ENCODE measurements at places on chromosomes 12 and 14. TPM values are rescaled to one million over a fixed set of nuclear protein-coding genes. Genes with fewer than 3 reads are reported as not detected.

- no peak for DNase-seq
These were observed 49.3 kb downstream of the EEA1 start for GRCh38 chr12:92879698-92880322.

DNA sequence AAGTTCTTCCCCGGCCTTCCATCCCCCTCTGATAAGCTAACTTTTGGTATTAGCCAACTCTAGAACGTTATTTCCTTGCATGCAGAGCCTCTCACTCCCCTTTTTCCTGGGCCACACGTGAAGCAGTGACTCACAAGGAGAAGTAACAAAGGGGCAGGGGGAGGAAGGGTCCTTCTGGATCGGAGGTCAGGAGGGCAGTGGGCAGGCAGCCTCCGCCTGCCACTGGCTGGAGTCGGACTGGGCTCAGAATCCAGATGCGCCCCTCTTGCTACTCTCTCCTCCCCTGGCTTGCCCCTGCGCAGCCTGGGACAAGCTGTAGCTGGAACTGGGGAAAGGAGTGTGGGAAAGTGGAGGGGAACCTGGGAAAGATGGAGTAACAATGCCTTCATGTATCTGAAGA is 55.0 kb downstream of the TPCN1 start:
- DNase-seq = peak; percentile 28

DNA sequence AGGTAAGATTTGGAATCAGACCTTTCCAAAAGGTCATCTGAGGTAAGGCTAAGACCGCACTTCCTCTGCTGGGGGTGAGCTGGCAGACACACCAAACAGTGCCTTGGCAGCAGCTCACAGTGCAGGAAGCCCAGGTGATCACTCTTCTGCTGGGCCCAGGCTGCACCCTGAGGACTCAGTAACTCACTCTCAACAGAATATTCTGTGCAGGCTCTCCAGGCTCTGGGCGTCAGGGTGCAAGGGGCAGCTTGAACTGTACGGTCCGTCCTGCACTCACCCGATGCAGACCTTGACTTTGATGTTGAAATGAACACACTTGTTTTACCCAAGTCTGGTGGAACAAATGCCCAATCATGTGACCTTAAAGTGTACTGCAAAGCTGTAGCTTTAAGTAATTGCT is 6.0 kb downstream of the ALKBH2 start:
- DNase-seq = no peak

DNA sequence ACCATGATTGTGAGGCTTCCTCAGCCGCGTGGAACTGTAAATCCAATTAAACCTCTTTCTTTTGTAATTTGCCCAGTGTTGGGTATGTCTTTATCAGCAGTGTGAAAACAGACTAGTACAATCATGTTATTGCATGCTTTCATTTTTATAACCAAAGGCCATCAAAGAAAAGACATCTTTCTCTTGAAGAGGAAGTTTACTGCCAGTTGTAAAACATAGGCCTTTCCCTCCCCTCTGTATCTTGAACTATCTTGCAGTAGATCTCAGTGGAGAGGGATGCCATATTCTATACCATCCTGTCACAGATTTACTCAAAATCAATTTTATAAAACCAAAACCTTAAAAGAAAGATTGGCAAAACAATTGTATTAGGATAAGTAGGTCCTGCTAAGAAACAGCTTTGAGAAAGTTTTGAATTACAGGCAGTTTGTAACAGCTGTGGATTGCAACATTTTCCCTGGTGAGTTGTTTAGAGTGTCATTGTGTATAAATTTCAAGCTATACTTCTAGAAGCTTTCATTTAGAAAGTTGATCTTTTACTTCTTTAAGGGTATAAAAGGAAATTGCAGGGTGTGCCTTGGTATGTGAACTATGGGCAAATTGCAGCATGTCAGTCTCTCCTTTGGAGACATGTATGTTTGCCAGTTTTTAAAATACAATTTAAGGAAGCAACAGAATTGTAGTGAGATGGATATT is 128.0 kb downstream of the ATP23 start:
- no peak for DNase-seq

- DNase-seq = no peak
These were observed 14.2 kb upstream of the MYO1A start for GRCh38 chr12:57063991-57064685.

- DNase-seq = no peak
These were observed 42.9 kb upstream of the STK38L start for GRCh38 chr12:27201169-27201568.

DNA sequence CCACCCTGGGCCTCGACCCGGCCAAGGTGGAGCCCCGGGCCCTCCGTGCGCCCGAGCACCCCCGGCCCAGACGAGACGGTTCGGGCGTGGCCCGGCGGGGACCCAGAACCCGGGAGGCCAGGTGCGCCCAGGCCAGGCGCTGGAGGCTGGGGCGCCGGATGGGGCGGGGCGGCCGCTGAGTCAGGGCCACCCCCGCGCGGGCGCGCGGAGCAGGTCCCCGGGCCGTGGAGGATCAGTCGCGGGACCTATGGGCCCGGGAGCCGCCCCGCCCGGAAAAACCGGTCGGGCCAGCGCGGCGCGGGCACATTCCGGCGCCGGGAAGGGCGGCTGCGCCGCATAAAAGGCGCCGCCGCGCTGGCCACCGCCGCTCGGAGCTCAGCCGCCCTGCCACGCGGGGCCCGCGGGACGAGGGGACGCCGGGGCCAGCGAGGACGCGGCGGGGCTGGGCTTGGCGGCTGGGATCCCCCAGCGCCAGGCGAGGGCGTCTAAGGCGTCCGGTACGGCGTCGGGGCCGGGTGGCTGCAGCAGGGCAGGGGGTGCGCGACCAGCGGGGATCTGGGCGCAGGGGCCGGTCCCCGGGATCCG is 21.5 kb upstream of the KIF26A start:
- peak; percentile 50 for DNase-seq

GRCh38 chr12:43289426-43289801 is 262.6 kb downstream of the ADAMTS20 start:
- DNase-seq = no peak

LTA4H gene
- polyA plus RNA-seq = 36.8 TPM

TEAD4 gene
- polyA plus RNA-seq = 9.6 TPM

Measured in right cardiac atrium (tissue), 5 donors.